Stimulated activated CD8-positive, alpha-beta memory T cell treated with anti-CD3 and anti-CD28 coated beads, Interleukin-4, amount 100 ng/mL, for 1 hour (primary cell): ENCODE measurements at places on chromosomes 7 and 10.

- DNase-seq, result no peak
Measured at GRCh38 chr10:70775679-70776454, 9.3 kb downstream of the TBATA start.

- DNase-seq, result no peak
Measured at GRCh38 chr7:48058990-48059389, 23.6 kb downstream of the C7orf57 start.

DNA sequence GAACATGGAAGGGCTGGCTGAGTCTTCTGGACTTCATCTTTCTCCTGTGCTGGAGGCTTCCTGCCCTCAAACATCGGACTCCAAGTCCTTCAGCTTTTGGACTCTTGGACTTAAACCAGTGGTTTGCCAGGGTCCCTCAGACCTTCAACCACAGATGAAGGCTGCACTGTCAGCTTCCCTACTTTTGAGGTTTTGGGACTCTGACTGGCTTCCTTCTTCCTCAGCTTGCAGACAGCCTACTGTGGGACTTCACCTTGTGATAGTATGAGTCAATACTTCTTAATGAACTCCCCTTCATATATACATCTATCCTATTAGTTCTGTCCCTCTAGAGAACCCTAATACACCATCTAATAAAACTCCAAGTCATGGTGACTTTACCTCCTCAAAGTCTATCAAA is 4.0 kb upstream of the CLEC5A start:
- no peak for DNase-seq

DNA sequence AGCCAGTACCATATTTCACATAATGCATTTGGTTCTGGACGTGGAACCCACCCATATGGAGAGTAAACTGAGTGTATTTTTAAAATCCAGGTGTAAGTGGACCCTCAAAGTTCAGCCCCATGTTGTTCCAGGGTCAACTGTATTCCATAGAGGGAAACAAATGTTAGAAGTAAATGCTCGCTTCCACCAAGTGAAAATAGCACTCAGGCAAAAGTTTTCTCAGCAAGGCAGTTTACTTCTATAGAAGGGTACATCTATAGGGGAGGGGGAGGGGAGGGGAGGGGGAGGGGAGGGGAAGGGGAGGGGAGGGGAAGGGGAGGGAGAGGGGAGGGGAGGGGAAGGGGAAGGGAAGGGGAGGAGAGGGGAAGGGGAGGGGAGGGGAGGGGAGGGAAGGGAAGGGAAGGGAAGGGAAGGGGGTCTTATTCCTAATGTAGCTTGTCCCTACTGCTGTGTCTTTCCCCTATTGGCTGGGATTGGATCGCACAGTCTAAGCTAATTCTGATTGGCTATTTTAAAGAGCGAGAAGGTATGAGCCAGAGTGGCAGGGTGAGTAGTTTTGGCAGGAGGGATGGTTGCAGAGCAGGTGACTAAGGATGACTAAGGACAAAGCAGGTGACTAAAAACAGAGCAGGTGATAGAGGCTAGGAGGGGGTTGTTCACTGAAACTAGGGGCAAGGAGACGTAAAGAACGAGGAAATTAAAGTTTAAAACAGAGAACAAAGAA is 29.1 kb downstream of the GARIN1A start:
- no peak for DNase-seq

- no peak for DNase-seq
Measured at GRCh38 chr10:115976342-115976741, 296.7 kb downstream of the GFRA1 start.

GRCh38 chr10:69237528-69238159 is 17.5 kb downstream of the HKDC1 start:
- peak; percentile 78 for DNase-seq

- no peak for DNase-seq
Measured at GRCh38 chr7:143013893-143014292, 13.0 kb downstream of the OR9A2 start.

DNA sequence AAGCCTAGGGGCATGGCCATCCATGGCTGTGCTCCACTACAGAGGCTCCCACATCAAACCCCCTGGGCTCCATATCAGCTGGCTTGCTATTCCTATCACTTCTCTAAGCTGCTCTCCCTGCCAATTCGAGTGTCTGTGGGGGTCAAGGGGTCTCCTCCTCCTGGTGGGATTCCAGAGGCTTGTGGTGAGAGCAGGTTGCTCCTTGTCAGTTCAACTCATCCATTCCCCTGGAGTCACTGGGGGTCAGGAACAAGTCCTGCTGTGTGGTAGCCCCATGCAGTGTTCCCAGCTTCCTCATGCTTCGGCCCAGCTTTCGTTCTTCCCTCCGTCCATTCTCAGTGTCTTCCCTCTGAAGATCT is 86.6 kb upstream of the UNC5B start:
- DNase-seq, result no peak

DNA sequence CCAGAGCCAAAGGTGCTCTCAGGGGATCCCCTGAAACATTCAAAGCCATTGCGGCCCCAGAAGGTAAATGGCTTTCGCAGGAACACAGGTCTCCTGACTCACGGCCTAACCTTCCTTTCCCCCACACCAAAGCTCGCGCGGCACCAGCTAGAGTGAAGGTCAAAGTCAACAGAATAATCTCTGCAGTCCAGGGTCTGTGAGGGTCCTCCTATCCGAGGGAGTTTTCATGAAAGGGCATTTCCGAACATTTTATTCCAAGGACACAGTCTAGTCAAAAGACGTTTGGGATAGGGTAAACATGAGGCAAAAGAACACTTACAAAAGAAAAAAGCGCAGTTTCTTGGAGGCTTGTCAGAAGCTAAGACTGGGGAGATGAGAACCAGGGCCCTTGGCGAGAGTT is 559 bp upstream of the STEAP2 start:
- DNase-seq, result no peak

- no peak for DNase-seq
Measured at GRCh38 chr7:90660819-90661218, 64.7 kb downstream of the CDK14 start.

DNA sequence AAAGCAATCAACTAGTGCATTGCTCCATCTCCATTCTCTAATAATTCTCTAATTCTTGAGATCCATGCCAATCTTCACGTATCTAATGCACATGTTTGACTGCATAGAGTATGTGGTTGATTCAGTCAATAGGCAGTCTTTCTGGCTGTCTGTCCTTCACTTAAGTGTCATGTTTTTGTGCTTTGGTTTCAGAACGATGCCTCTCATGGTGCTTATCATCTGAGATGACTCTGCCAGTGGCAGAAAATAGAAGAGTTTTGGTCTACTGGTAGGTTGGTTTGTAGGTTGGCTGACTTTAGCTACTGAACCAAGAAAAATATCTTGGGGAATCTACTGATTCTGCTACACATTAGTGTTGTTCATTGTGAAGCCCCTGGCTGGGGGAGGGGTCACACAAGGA is 364.2 kb downstream of the SFMBT2 start:
- no peak for DNase-seq

DNA sequence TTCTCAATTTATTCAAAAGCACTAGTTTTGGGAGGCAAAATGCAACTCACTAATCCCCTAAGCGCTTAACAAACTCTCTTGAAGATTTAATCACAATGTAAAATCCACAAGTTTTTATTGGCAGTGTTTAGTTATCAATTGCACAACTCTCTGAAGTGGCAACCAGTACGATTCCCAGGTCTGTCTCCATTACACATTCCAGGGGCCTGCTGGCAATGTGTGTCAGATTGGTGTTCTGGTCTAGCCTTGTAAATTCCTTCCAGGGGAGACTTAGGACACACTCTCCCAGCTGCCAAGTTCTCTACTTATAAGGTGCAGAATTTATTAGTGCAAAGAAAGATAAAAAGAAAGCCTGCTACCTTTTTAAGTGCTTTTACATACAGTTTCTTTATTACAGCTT is 164.7 kb upstream of the HPS1 start:
- DNase-seq, result no peak

DNA sequence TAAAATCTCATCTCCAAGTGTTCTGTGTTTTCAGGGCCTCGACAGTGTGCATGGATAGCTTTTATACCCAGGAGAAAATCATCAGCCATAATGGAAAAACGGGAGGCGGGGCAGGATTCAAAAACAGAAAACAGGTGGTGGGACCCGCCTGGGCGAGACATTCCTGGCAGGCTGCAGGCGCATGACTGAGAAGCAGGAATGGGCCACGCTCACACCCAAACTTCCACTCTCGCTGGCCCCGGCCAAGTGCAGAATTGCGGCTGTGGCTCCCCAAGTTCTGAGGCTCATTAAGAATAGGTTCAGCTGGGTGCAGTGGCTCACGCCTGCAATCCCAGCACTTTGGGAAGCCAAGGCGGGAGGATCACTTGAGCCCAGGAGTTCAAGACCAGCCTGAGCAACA is 60.6 kb downstream of the C10orf143 start:
- DNase-seq, result no peak

DNA sequence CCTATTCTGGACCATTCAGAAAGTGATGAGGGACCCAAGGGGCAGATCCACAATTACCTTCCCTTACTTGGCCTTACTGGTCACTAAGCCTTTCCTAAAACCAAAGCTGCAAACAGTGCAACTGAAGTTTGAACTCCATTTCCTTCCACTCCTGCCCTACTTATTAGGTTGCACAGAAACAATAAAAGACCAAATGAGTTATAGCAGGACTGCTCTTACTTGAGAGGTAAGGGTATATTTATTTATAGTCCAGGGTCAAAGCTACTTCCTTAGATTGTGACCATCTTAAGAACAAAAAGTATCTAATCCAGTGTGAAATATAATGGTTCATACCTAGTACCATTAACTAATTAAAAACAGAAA is 27.0 kb downstream of the CDK6 start:
- DNase-seq, result no peak

DNA sequence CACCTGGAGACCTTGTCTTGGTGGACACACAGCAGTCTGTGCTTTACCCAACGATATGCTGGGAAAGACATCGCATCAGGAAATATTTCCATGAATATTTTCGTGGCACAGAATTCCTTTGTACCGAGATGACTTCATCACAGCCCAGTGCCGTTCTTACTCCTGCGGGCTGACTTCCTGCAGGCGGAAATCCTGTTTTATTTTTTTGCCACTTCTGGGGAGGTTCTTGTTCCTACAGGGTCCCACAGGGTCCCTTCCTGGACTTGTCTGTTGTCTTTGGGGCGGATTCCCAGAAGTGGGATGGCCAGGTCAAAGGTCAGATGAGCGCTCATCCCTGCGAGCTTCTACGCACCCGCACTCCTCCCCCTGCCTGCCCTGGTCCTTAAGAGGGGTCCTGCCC is 86.5 kb downstream of the DNAJB6 start:
- no peak for DNase-seq

DNA sequence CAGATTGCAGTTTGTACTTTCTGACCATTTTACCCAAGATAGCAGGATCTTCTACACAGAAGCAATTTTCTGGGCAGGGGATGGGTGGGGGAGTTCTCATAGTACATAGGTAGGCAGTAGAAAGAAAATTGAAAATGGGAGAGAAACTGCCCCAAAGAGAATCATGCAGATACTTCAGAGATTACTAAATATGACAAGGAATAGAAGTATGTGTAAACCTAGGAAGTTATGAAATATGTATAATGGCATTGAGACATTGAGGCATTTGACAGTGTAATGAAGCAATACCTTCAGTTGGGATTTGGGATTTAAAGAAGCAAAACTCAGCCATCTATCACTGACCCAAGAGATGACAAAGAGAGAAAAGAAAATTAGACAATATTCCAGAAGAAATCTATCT is 233.0 kb downstream of the PTN start:
- DNase-seq, result no peak

DNA sequence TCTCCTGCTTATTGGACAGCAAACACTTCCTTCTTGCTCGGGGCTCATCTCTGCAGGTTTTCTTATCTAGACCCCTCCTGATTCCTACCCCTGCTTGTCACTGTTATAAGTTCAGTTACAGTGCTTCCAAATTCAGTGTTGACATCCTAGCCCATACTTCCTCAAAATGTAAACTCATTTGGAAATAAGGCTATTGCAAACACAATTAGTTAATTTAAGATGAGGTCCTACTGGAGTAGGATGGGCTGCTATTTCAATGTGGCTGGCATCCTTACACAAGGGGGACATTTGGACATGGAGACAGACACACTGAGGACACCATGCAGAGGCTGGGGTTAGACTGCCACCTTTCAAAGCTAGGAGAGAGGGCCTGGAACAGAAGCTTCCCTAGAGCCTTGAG is 85.2 kb upstream of the NPVF start:
- DNase-seq, result no peak

DNA sequence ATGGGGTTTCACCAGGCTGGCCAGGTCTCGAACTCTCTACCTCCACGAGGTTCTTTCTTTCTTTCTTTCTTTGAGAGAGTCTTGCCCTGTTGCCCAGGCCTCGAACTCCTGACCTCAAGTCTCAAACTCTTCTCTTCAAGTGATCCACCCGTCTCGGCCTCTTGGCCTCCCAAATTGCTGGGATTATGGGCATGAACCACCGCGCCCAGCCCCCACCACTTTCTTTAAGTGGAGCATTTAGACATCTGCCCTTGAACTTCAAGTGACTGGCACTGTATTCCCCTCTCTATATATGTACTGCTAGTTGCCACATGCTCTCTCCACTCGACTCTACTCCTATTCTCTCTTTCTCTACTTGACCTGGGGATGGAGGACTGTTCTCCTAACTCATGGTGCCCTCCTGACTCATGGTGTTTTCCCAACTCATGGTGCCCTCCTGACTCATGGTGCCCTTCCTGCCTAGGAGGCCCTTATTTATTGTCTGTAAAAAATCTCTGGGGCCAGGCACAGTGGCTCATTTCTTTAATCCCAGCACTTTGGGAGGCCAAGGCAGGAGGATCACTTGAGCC is 19.3 kb upstream of the ACHE start:
- no peak for DNase-seq

GRCh38 chr10:4514445-4515108 is 311.4 kb upstream of the AKR1E2 start:
- DNase-seq, result no peak

- DNase-seq, result no peak
Measured at GRCh38 chr10:14659626-14660196, 115.0 kb downstream of the FAM107B start.

- no peak for DNase-seq
Measured at GRCh38 chr10:103820101-103821062, 35.0 kb downstream of the SH3PXD2A start.
